Epithelial cell of proximal tubule (primary cell): ENCODE measurements at places on chromosomes 7 and 10.

GRCh38 chr10:15084502-15084922, 4.1 kb downstream of the ACBD7 start:
- peak; percentile 93 for DNase-seq

GRCh38 chr10:98047009-98047741, 16.8 kb upstream of the CRTAC1 start:
- no peak for DNase-seq

GRCh38 chr10:3172081-3172445, 519 bp downstream of the PITRM1 start:
- DNase-seq = peak; percentile 33

DNA sequence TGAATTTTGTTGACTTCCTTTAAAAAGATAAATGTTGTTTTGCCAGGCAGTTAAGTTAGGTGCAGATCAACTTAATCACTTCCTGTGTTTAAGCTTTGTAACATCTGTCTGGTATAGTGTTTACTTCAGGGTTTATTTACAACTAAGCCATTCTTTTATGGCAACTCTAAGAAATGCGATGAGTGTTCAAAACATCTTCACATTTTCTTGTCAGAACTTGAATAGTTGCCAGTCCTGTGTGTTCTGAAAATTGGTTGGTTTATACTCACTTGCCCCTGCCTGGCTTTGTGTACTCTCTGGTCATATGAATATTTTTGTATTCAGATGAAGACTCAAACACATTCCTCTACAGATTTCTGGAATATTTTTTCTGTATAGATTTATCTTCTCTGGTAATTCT, 327.2 kb downstream of the MDFIC start:
- no peak for DNase-seq

- DNase-seq = no peak
Measured at GRCh38 chr7:66921396-66921917, 432 bp downstream of the TMEM248 start.

DNA sequence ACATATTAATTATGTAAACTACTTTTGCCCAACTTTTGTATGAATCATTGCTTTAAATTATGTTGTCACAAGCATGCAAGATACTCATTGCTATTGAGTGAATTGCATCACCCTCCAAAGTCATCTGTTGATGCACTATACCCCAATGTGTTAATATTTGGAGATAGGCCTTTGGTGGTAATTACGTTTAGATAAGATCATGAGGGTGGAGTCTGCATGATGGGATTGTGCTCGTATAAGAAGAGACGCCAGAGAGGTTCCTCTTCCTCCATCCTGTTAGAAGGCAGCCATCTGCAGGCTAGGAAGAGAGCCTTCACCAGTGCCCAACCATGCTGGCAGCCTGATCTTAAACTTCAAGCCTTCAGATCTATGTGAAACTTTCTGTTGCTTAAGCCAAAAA, 95.3 kb upstream of the MAGI2 start:
- no peak for DNase-seq

DNA sequence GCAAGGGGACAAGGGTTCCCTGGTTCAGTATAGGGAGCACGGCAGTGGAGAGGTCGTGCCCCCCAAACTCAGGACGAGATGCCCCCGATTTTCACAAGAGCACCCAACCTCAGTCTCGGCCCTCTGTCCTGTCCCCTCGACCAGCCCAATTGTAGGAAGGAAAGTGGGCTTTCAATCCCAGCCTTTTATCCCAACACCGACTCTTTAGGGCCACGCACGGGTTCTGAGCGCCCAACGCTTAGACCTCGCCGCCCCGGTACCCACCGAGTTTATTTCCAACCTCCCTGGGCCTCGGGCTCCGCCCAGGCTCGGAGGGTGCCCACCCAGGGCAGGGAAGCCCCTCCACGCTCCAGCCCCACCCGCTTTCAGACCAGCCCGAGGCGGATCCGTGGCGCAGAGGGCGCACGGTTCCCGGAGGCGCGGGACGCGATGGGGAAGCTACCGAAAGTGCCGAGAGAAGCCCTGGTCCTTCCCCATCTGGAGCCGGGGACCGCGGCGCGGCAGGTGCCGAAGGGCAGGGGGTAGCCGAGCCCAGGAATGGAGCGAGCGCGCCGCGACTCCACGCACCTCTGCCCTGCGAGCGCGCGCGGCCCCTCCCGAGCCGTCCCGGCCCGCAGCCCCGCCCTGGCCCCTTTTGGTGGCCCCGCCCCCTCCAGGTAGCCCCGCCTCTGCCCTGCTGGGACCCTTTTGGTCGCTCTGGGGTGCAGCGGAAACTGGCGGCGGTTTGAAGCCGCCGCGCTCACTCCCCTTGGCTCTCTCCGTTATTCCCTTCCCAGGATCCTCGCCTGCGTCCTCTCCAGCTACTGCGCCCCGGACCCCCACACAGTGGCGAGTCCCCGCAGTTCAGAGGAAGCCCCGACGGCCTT, 20.4 kb downstream of the GRID2IP start:
- no peak for DNase-seq

- no peak for DNase-seq
Measured at GRCh38 chr7:112381311-112382091, 68.8 kb upstream of the IFRD1 start.

DNA sequence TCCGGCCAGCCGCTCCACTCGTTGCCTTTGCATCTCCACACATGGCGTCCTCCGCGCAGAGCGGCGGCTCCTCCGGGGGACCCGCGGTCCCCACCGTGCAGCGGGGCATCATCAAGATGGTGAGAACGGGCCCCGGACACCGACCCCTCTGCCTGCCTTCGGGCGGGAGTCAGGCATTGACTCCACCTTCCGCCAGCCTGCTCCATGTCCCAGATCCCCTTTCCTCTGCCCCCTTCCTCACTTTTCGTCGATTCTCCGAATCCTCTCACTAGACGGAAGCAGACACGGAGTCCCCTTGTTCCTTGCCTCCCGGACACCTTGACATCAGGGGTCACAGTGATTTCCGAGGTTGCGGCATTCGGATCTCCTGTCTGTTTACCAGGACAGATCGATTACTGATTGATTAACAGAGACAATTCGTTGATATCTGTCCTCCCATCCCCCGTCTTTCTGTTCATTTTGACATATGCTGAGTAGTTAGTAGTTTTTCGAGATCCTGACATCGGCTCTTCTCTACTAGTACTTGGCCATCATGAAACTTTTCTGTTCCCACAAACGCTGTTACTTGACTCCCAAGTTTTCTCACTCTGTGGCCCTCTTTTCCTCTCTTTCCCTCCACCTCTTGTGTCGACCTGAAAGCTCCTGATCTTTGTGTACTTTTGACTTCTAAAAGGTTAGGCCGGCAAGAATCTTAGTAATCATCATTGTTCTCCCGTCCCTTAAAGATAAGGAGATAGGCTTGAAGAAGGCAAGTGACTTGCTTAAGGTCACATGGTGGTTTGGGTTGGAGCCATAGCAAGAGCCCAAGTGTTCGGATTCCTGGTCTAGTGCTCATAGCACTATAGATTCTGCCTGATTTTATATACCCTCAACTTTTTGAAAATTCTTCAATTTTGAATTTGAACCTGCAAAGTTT, 597 bp downstream of the SND1 start:
- DNase-seq = no peak

- DNase-seq = no peak
Measured at GRCh38 chr7:83413831-83414230, 235.1 kb downstream of the SEMA3E start.

GRCh38 chr7:147311336-147311735, 1194.7 kb downstream of the CNTNAP2 start:
- DNase-seq = no peak

DNA sequence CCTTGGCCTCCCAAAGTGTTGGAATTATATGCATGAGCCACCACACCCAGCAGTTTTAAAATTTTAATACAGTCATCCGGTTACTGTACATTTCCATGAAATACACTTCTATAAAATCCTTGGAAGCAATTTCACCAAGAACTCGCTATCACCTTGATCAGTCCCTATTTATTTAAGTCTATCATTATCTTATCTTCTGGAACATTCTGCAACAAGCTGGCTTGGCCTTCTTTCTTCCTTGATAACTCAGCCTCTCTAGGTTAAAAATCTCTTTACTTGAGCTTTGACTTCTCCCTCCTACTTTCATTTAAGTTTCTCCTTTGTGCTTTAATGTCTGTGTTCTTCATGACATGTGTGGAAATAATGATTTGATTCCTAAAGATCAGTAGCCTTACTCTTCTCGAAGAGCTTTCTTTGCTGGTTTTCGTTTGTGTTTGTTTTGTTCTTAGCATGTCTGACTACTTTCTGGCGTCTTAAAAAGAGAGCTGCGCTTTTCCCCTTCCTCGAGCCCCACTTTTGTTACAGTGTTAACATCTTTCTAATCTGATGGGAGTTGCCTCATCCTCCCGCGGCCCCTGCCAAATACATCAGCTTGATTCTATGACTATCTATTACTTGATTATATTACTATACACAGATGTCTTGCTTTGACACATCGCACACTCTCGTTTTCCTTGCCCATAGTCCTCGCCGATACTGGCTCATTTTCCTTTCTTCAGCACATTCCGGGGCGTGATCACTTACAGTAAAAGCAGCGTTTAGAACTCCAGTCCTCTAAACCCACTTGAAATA, 11.1 kb upstream of the CALML5 start:
- no peak for DNase-seq

- DNase-seq = no peak
Measured at GRCh38 chr10:113381416-113381815, 171.4 kb upstream of the HABP2 start.

DNA sequence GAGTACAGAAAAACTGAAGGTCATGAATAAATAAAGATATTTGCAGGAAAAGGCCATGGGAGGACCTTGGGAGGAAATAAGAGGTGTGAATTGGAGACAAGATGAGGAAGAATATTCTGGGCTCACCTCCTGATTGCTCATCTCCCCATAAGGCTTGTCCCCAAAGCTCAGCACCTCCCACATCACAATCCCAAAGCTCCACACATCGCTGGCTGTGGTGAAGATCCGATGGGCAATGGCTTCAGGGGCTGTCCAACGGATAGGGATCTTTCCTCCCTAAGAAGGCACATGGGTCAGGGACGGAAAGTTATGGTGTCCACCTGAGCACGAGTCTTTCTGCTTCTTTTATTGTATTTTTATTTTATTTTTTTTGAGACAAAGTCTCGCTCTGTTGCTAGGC, 12.9 kb downstream of the ZYX start:
- DNase-seq = no peak

GRCh38 chr7:143015084-143015483, 11.8 kb downstream of the OR9A2 start:
- DNase-seq = no peak

DNA sequence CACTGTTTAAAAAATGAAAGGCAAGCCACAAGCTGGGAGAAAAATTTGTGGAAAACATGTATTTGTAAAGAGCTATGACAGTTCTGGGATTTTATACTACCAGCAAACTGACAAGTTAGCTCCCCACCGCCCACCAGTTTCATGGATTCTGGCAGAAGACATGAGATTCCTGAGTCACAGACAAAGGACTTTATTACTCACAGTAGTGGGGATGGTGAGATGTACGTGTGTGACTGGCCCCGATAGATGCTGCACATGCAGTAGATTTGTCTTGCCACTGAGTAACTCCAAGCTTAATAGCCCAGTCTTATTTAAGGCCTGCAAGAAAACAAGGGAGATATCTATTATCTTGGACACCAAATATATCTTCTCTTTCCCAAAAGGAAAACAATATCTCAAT, 281.7 kb downstream of the AHR start:
- DNase-seq = no peak

DNA sequence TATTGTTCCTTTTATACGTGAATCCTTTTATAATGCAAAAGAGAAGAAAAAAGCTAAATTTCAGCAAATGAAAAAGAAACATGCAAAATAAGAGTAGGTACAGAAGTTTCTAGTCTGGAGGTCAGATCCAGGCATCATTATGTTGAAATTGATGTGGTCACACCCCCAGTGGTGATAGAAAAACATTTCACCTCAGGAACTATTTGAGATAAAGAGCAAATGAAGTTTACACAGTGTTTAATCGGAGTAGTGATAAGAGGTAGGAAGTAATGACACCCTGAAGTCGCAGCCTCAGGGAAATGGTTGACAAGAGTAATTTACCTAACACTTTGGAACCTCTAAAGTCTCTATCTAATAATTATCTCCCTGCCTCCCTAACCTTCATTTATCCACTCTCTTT, 536.0 kb upstream of the STEAP1 start:
- no peak for DNase-seq

DNA sequence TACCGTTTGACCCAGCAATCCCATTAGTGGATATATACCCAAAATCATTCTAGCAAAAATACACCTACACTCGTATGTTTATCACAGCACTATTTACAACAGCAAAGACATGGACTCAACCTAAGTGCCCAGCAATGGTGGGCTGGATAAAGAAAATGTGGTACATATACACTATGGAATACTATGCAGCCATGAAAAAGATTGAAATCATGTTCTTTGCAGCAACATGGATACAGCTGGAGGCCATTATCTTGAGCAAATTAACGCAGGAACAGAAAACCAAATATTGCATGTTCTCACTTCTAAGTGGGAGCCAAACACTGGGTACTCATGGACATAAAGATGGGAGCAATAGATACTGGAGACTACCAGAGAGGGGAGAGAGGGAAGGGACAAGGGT, 223.9 kb downstream of the FRMD4A start:
- no peak for DNase-seq

DNA sequence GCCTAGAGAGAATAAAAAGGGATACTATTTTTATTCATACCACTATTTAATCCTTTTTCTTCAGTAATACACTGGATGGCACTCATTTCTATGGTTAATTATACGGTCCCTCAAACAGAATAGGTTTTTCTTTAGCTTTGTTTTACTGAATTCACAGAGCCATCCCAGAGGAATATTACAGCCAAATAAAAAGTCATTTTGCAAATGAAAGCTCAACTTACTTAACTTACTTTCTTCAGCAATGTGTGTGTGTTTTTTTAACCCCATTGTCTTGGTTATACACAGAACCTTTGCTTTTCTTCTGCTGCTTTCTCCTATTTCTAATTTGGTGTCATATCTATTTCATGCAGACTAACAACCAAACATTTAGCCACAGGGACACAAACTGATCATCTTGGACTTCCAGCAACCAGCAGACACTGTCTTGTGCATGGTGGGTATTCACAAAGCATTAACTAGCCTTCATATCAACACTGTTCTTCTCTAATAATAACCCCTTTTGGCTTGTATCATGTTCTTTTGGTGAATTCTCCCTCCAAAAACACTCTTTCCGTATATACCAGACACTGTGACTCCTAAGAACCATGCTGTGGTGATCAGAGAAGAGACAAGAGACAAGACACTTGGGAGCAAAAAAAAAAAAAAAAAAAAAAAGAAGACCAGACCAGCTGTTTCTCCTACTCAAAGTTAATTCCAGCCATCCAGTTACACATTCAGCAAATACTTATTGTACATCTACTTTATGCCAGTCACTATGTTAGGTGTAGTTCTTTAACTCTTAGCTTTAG, 40.4 kb downstream of the PIP4K2A start:
- DNase-seq = no peak

DNA sequence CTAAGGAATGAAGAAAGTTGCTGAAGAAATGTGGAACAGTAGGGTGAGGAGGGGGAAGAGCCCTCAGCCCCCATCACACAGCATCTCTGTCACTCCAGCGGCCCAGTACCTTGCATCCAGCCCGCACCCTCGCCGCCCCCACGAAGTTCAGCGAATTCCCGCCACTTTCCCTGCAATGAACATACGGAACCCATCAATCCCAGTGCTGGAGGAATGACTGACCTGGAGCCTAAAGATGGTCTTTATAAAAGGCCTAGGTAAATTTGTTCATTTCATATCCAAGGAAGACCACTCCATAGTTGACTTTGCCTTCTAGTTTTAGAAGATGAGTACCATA, 779 bp upstream of the KIF5B start:
- DNase-seq = no peak
